ENCODE measurements at places on chromosomes 4 and X.

DNA sequence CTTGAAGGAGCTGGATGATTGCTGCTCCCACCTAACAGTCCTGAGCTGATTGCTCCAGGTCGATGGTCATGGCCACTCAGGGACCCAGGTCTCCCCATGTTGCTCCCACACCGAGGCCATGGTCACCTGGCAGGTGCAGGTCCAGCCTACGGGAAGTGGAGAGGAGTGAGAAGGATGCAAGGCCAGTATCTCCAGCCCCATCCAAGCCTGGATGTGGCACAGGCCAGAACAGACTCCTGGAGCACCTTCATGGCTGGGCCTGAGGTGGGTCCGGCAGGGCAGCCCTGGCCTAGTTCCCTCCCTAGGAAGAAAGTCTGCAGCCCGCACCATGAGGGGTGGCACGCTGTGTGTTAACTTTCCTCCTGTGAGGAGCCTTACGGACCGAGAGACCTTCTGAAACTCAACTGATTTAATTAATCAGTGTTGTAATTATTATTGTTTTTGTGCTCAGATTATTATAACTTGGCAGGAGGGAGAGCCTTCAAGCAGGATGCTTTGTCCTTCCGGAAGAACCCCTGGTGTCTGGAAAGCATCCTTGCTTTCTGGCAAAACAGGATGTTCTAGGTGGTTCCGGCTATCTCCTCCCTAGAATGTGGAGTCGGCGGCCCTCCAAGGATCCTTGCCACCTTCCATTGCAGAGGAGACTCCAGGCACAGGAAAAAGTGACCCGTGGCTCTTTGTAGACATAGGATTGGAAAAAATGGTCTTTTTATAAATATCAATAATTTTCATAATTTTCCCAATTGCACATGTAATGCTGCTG is 92.3 kb upstream of the ADRA2C start:
- no peak for DNase-seq

DNA sequence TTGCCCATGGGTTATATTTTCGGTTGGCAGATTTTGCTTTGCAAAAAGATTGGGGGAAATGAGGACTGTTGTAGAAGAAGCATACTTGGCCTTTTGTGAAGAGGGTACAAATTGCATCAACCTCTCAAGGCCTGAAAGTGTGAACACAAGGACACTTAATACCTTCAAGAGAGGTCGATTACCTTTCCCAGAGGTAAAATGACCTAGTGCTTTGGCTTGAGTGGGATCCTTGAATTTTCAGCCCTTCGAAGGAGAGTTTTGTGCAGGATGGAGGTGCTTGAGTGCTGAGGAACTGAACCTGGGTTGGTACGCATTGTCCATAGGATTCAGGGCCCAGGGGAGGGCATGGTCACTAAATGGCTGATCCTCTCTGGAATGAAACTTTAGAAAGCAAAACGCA is 27.6 kb upstream of the NKAP start:
- DNase-seq: no peak

DNA sequence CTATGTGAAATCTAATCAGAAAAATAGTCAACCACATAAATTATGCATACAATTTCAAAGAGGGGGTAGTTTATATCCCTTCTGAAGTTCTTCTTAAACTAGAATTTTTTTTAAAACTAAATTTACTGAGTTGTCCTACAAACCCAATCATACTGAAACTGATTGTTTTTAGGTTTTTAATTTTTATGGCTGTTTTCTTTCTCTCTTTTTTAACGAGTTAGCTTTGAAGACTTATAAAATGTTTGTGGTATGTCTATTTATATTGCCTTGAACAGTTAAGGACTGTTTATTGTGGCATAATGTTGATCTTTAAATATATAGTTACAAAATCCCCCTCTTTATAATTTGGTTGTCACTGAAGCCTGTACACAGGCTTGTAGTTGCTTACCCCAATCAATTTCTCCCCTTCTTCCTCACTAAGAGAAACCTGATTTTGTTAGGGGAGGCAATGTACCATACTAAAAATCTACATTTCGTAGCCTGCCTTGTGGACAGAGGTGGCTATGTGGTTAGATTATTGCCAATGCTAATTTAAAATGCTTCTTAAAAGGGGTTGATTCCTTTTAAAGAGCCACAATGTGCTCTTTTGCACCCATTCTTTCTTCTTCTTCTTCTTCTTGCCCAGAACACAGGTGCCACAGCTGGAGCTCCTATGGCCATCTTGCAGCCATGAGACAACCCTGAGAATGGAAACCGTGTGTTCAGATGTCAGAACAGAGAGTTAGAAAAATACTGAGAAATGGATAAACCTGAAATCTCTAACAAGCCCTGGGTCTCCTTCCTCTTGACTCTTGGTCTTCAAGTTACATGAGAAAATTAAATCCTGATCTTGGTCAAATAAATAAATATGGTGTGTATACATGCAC is 102.7 kb upstream of the ZNF827 start:
- DNase-seq: no peak

GRCh38 chr4:7431696-7432530 is 2.8 kb downstream of the PSAPL1 start:
- peak; percentile 7 for DNase-seq

GRCh38 chrX:37975421-37975820 is 30.9 kb upstream of the SYTL5 start:
- no peak for DNase-seq

DNA sequence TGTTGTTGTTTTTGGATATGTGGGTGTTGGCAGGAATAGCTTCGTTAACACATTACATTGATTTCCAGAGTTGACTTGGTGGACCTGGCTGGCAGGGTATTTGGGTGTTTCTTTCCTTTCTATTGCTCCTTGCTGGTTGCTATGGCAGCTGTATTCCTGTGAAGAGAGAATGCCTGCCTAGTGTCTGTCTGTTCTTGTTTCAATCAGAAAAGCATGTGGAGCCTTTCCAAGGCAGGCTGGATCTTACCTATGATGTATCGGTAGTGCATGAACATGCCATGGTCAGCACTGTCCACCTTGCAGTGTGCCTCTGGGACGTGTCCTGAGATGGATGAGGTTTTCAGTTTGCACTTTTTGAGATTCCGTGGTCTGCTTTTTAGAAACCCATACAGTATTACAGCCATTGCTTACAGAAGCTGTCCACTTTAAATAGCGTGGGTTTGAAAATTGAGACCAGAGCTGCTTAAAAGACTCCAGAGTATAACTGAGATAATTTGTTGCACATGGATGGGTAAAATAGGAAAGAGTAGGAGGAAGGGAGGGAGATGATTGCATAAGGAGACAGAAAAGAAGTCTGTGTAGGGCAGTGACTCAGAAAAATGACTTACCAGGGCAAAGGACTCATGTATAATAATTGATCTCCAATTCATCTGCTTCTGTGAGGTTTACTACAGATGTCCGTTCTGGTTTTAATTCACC is 20.0 kb upstream of the AADAT start:
- DNase-seq: peak; percentile 20

DNA sequence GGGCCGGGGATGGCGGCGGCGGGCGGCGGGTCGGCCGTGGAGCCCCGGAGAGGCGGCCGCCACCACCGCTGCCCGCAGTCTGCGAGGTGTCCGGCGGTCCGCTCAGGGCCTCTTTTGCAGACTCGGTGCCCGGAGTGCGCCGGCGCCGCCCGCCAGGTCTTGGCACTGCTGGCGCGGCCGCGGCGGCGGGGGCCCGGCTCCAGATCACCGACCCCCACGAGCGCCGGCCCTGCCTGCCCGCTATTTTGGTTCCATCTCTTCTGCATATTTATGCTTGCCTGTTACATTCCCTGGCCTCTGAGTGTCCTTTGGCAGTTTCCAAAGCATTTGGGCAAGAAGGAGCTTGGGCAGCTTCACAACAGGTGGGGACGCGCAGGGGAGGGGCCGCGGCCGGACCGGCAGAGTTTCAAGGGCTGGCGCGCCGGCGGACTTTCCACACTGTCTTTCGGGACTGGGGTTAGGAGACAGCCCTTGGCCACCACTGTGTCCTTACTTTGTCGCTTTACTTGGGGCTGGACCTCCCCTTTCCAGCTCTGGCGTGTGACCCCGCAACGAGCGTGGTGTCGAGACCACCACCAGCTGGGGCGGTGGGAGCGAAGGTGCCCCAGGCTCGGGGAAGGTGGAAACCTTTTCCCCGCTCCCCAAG is 668 bp upstream of the TAPT1 start:
- DNase-seq: peak; percentile 34

Measured in mammary epithelial cell (primary cell).